ENCODE measurements at places on chromosomes 11 and 22. TPM values are rescaled to one million over a fixed set of nuclear protein-coding genes. Genes with fewer than 3 reads are reported as not detected.
A peak's percentile ranks its signal among the peaks of the same experiment; 100 is the strongest.

DNA sequence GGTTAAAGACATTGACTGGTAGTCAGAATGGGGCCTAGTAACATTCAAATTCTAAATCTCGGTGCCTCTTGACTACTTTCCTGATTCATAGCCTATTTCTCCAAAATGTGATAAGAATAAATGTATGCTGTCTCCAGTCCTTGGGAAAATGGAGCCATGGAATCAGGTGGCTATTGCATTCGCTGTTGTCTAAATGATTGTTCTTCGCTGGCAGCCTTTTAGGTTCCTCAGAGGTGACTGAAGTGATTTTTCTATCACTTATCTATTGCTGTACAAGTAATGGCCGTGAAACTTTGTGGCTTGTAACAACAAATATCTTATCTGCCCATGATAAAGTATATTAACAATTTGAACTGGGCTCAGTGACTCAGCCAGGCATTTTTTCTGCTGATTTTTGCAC lies 15.4 kb downstream of the SRPRA start:
- no peak for DNase-seq

DNA sequence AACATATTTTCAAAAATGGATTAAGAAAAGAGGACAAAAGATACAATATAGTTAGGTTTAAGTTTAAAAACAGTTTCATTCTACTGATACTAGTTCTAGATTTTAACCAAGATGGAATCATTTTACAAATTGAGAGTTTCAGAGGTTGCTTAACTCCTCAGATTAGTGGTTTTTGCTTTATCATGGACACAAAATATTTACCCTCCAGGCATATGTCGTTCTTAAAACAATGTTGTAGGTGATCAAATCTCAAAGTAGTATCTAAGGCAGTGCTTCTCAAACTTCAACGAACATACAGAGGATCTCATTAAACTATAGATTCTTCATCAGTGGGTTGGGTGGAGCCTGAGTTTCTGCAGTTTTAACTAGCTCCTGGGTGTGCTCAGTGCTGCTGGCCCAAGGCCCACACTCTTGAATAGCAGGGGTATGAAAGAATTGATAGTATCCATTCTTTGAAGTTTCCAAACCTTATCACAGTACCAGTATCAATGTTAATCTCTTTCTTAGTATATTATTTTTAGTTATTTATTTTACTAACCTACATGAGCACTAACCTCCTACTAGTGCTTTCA lies 48.0 kb downstream of the YAP1 start:
- no peak for DNase-seq

DNA sequence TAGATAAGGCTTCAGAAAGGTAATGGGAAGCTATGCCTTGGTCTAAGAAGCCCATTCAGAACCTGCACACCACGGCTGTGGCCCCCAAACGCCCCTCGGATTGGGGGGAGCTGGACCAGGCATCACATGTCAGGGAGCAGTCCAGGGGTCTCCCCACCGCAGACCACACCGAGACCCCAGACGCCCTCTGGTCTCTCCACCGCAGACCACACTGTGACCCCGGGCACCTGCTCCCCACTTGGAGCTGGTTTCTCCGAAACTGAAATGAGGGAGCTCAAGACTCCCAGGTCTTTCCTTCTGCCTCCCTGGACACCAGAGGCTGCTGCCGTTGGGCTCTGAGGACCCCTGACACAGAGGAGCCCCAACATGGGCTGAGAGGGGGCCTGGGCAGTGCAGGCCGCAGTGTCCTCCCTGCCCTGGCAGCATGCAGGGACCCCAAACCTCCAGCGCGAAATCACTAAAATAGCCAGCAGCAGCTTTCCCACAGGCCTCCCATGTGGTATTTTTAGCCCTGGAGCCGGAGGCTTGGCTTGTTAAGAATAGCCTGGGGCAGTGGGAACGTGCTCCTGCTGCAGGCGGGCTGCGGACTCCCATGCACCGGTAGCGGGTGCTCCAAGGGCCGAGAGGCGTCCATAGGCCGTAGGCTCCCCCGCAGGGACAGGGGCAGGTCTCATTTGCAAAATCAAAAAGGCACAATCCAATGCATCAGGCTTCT lies 7.7 kb downstream of the LINC01488 start:
- no peak for DNase-seq

- no peak for DNase-seq
These were observed 28.4 kb downstream of the GRAMD1B start for GRCh38 chr11:123458501-123458900.

GRCh38 chr22:40314041-40314440 lies 32.3 kb upstream of the ADSL start:
- no peak for DNase-seq

- DNase-seq: no peak
These were observed 20.6 kb downstream of the TRPC6 start for GRCh38 chr11:101563166-101563565.

- DNase-seq: peak; percentile 17
These were observed 375.8 kb downstream of the NTM start for GRCh38 chr11:131746201-131746600.

DNA sequence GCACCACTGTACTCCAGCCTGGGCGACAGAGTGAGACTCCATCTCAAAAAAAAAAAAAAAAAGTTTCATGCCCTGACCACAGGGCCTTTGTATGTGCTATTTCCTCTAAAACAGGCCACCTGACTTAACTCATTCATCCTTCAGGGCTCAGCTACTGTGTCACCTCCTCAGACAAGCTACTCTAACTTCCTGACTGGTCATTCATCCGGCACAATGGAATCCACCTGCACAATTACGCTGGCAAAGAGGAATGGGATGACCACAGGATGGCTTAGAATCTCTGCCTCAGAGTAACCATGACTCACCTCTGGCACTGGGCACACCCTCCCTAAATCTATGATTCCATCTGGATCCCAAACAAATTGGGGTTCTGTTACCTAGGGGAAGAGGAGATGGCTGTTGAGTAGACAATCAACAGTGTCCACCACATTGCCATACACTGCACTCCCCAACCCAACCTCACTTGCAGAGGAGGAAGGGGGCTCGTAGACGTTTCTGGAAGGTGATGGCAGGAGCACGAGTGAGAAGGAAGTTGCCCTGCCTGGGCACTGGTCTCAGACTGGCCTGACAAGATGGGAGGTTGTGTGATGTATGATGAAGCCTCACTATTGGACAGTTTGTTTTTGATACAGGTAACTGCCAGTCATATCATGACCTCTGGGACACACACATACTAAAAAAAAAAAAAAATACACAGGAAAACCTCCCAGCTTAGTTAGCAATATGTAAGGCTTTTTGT lies 22.8 kb upstream of the HMOX1 start:
- DNase-seq: no peak

DNA sequence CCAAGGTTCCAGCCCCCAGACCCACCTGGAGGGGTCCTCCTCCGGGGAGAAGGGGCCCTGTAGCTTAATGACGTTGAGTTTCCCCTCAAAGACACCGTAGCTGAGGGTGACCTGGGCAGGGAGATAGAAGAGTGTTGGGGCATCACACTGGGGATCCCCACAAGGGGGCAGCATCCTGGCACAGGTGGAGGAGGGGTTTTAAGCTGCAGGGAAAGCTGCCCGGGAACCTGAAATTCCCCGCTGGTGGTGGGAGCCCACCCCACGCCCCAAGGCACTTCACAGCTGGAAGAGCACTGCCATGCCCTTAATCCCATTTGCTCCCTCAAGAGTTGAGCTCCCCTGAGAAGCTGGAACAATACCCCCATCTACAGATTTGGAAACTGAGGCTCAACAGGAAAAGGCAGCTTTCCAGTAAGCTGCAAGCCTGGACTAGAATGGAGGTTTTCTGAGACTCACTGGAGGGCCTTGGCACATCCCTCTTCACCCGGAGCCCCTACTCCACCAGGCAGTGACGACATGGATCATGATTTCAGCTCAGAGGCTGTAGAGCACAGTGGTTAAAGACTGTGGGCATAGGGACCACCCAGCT lies 13.7 kb downstream of the MFNG start:
- peak; percentile 69 for DNase-seq

- DNase-seq: no peak
These were observed 10.9 kb downstream of the TAF1D start for GRCh38 chr11:93730108-93731107.

DNA sequence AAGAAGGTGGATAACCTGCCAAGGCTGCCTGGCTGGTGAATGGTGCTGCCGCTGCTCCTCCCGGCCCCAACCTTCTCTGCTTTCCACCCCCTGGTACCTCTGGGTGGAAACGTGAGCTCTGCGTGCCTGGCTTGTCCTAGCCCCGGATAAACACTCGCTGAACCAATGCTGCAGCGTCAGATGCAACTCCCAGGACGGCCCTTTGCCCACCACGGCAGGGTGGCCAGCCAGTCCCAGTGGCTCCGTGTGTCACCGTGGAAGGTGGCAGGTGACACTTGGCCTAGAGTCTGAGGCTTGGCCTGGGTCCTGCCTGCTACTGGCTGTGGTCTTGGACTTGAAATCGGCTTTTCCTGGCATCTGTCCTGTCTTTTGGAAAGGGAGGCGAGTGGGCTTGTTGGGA lies 47.7 kb downstream of the TPCN2 start:
- no peak for DNase-seq

DNA sequence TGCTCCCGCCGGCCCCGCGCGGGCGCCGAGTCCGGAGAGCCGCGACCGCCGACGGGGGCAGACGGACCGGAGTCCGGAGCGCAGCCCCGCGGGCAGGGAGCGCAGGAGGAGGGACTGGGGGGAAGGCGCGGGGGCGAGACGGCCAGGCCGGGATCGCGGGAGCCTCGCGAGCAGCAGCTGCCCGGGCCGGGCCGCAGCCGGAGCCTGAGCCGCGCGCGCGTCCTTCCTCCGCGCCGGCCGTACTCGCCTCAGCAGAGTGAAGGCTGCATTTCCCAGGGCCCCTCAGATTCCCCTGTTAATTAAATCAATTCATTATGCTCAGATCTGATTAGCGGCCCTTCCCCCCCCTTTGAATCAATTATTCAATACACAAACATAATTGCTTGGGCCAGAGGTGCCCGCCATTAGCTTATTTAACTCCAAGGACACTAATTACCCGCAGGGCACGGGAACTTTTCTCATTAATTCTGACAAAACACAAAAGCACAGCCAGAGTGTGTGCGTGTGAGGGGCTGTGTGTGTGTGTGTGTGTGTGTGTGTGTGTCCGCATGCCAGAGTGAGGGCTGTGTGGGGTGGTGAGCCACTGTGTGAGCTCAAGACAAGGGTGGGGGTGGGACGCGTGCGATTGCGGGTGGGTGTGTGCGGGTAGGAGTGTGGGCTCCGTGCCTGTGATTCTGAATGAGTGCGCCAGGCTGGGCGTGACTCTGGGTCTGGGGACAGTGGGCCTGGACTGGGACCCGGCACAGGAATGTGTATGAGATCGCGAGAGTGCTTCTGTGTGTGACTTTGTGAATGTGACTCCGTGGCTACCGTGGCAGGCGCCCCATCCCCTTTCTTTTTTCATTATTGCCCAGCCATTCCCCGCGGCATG lies 5.1 kb upstream of the LMO1 start:
- peak; percentile 80 for DNase-seq

DNA sequence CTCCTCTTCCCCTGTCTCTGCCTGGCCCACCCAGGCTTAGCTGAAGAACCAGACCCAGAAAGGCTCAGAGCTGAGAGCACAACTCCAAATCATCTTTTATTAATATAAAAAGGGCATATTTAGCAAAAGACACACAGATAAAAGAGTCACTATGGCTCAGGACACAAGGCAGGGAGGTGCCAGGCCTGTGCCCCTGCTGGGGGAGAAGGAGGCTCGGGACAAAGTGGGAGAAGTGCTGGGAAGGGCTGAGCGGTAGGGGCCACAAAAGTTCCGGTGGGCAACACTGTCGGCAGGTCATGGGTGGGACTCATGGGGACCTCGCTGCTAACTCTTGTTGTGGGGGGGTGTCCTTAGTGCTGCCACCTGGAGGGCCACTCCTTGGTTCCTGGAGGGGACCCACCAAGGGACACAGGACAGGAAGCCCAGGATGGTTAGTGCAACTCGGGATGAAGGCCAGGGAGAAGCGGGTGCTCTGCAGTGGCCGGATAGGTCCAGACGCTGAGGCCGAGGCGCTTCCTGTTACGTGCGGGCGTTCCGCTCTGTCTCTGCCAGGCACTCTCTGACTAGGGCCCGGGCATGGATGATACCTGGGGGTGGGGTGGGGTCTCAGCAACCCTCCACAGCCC lies 1.4 kb upstream of the PITPNM1 start:
- DNase-seq: no peak

GRCh38 chr11:8068605-8069221 lies 12.3 kb upstream of the TUB start:
- no peak for DNase-seq

GRCh38 chr11:20003351-20003750 lies 156.9 kb downstream of the DBX1 start:
- no peak for DNase-seq

DNA sequence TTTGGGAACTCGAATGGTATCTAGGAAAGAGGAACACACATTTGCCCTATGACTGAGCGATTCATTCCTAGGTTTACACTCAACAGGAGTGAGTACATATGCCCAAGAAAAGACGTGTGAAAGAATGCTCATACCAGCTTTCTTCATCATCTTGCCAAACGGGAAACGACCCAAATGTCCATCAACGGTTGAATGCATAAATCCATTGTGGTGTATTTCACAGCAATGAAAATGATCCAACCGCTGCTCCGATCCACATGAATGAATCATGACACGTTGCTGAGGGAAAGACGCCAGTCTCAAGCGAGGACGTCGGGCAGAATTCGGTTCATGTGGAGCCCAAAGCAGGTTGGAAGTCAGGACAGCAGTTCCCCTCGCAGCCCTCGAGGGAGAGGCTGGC lies 71.5 kb downstream of the CYTH4 start:
- no peak for DNase-seq

DNA sequence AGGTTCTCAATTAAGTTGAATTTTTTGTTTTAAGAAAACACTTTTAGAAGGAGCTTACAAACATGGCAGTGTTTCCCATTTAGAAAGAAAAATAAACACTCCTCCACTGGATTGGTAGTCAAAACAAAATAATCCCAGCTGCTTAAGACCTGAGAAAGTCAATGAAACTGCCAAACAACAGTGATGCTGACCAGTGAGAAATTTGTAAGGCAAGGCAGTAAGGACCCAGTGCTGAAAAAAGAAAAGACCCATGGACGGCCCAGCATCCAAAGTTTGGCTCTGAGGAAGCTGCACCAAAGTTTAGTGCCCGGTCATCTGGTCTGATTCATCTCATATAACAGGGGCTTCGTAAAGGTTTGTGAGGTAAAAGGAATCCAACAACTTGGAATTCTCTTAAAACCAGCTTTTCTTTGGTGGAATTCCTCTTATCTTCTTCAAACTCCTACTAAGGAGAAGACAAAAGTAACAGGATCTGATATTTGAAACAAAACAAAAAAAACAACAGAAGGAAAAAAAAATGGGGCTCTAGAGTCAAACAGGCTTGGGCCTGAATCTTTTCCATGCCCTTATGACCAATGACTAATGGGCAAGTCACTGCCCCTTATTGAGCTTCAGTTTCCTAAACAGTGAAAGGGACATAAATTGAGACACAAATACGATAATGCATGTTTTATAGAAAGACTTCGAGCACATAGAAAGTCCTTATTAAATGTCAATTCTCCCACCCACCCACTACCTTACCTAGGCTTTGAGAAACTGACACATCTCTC lies 383.0 kb upstream of the NARS2 start:
- DNase-seq: no peak

- DNase-seq: no peak
These were observed 4.4 kb downstream of the SUSD2 start for GRCh38 chr22:24185501-24186351.

FXYD6 gene
- 95.6 TPM for total RNA-seq

SLC7A4 gene
- not detected for total RNA-seq

SAA2 gene
- total RNA-seq: not detected

KCNJ1 gene
- 0.41 TPM for total RNA-seq

KRTAP5-11 gene
- not detected for total RNA-seq

CABP4 gene
- not detected for total RNA-seq

C11orf87 gene
- not detected for total RNA-seq
